ENCODE measurements at places on chromosomes 12 and 14.

- no peak for DNase-seq
These were observed 49.9 kb upstream of the BBS10 start for GRCh38 chr12:76398106-76398505.

DNA sequence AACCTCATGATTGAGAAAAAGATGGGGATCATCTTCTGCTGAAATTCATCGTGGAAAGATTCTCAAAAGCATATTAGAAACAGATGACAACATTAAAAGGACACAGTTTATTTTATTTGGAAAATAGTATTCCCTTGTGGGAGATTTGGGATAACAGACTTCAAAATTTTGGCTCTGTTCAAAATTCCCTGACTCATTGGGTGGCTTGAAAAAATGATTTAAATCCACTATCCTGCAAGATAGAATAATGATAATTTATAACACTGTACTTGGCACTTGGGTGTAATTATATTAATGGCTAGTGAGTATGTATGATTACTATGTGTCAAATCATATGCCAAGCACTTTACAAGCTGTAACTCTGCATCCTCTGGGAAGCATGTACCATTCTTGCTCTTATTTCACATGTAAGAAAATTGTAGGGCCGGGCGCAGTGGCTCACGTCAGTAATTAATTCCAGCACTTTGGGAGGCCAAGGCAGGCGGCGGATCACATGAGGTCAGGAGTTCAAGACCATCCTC, 128.8 kb downstream of the LMNTD1 start:
- DNase-seq: no peak

DNA sequence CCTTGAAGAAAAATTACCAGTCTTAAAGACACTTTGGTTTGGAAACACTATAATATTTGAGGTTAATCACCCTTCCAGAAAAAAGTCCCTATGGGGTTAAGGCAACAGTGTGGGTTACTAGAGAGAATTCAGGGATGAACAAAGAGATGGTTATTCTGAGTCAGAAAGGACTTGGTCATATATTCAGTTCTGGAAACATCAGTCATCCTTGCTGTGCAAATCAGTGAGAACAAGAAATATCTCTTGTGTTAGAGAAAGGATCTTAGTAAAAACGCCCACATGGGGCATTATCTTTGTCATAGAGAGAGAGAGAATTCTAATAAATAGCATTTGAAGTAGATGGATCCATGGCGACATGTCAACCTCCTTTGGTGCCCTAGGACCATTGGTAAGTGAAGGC, 59.4 kb upstream of the E2F7 start:
- no peak for DNase-seq

- DNase-seq: no peak
These were observed 19.5 kb upstream of the CRACR2A start for GRCh38 chr12:3772380-3772779.

- no peak for DNase-seq
These were observed 17.4 kb downstream of the KMT2D start for GRCh38 chr12:49043241-49043640.

DNA sequence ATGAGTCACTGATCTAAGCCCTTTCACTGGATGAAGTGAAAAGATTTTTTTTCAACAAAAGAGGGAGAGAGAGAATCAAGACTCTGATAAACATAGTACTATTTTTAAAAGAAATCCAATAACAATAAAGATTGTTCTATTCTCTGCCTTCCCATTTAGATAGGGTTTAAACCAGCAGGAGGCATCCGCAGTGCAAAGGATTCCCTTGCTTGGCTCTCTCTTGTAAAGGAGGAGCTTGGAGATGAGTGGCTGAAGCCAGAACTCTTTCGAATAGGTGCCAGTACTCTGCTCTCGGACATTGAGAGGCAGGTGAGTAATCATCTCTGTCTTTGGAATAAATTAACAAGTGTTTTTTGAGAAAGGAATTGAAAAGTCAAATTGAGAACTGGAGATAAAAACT, 124.9 kb downstream of the DERA start:
- DNase-seq: no peak

- no peak for DNase-seq
These were observed 191.9 kb downstream of the SOX5 start for GRCh38 chr12:23757541-23757962.

GRCh38 chr12:34393821-34394150, 371.5 kb downstream of the ALG10 start:
- no peak for DNase-seq
